ENCODE measurements at places on chromosomes 6 and 20.

DNA sequence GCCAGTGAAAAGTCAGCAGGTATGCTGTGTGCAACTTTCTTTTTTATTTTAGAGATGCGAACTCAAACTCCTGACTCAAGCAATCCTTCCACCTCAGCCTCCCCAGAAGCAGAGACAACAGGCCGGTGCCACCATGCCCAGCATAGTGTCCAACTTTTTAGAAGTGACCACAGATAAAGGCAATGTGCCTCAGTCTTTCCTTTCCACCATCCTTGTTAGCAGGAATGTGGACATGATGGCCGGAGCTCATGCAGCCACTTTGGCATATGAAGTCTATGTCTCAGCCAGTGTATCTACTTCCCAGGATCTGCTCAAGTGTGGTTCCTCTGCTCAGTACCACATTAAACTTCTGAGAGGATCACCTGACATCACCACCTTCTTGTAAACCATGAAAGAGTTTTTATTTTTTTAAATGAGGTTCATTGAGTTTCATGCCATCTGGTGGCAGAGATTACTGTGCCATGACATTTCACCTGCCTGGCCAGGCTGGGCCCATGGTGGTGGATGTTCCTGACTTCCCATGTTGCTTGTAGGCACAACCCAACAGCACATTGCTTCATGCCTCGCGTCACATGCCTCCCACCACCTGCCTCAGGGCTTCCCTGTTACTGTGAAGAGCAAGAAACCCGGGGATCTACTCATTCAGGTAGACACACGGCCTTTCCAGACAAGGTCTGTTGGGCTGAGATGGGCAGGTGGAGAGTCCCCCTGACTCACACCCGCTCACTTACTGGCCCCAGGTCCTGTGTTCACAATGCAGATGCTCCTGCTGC, 216.5 kb downstream of the LY86 start:
- DNase-seq: no peak

GRCh38 chr6:41428996-41429421, 93.6 kb downstream of the NCR2 start:
- DNase-seq: no peak

GRCh38 chr6:142763205-142763604, 181.8 kb downstream of the HIVEP2 start:
- DNase-seq: no peak

GRCh38 chr20:52015155-52015554, 176.4 kb downstream of the ZFP64 start:
- DNase-seq: no peak

DNA sequence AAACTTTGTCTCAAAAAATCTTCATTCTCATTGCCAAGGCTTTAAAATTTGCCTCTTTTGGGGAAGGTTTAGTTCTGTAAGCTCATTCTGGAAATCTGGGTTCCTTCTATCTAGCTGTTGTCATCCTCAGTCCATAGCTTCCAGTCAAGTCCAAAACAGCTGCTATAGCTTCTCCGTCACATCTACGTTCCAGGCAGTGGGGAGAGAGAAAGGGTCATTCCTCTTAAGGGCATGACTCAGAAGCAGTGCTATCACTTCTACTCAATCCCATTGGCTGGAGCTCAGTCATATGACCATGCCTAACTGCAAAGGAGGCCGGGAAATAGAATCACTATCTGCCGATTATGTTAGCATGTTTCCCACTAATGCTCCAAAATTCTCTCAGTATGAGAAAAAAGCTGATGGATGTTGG, 141.4 kb upstream of the PTPN1 start:
- no peak for DNase-seq

- no peak for DNase-seq
Measured at GRCh38 chr6:35015996-35016395, 125.1 kb downstream of the TCP11 start.

- DNase-seq: no peak
Measured at GRCh38 chr6:100260584-100260983, 204.1 kb downstream of the SIM1 start.

All from NCI-H2081 treated with DMSO at 0.1 percent for 48 hours (cell line).